ENCODE measurements at places on chromosomes 13 and 19. TPM values are rescaled to one million over a fixed set of nuclear protein-coding genes. Genes with fewer than 3 reads are reported as not detected.

Gene THSD8
- 25.5 TPM for total RNA-seq

GRCh38 chr13:100387416-100387815 lies 201.2 kb downstream of the GGACT start:
- ATAC-seq, result no peak

- ATAC-seq, result peak; percentile 86
Observed at GRCh38 chr13:75299913-75300862, 181.8 kb downstream of the TBC1D4 start.

DNA sequence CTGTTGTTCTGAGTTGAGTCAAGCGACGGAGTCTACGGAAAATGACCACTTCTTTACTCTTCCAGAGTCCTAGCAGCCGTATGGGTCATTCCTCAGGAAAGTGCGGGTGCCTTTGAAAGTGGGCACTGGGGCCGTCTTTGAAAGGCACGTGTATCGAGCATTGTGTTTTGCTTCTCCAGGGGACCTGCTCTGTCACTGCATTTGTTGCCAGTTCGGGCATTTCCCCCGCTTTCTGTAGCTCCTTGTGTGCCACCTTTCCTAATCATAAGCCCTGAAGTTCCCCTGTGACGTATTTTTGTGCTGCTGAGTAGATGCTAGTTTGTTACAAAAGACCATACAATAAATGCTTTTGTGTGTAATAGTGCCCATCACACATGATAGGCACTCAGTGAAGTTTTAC lies 24.4 kb downstream of the SPATA13 start:
- no peak for ATAC-seq

DNA sequence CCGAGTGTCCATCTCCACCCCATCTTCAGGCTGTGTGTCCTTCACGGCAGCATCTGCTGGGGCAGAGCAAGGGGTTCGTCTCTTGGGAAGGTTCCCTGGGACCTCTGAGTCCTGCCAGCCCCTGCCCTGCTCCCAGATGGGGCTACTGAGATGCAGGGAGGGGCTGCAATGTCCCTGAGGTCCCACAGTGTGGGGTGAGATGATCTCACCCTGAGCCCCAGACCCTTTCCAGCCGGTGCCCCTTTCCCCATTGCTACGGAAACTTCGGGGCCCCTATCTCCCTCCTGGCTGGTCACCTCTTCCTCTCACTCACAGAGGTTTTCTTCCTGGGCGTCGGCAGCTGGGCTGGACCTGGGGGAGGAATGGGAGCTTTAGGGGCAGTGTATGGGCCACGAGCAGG lies 5.0 kb downstream of the LILRB2 start:
- no peak for ATAC-seq

Gene CACTIN
- 22.9 TPM for total RNA-seq

Gene FFAR1
- 0.42 TPM for total RNA-seq

GRCh38 chr19:55640043-55640576 lies 692 bp upstream of the ZNF580 start:
- ATAC-seq, result peak; percentile 7

Gene FRY
- total RNA-seq, result 10.8 TPM

GRCh38 chr19:539429-540030 lies 4.3 kb upstream of the GZMM start:
- no peak for ATAC-seq

DNA sequence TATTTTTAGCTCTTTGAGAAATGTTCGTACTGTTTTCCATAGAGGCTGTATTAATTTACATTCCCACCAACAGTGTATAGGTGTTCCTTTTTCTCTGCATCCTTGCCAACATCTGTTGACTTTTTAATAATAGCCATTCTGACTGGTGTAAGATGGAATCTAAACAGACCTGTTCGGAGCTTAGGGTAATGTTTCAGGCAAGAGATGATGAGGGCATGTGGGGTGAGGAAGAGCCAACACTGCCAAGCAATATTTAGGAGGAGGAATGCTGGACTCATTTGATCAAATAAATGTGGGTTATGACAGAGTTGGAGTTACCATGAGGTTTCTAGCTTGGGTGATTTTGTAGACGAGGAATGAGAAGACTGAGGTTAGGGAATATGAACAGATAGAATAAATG lies 382.9 kb downstream of the KLF12 start:
- ATAC-seq, result no peak

DNA sequence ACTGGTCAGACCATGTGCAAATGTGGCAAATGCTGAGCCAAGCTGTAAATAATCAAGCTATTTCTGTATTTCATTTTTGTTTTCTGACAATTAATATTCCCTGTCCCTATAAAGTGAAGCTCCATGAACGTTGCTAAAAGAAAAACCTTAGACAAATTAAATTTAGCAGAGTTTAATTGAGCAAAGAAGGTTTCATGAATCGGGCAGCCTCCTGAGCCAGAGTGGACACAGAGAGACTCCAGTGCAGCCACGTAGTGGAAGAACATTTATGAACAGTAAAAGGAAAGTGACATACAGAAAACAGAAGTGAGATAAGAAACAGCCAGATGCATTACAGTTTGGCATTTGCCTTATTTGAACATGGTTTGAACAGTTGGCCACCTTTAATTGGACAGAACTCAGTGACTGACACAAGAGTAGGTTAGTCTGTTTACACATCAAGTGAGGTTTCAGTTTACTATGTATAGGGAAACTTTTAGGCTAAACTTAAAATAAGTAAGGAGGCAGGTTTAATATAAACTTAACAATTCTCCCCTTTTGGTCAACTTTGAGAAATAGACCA lies 69.7 kb downstream of the UFM1 start:
- no peak for ATAC-seq

- peak; percentile 38 for ATAC-seq
Observed at GRCh38 chr19:37988758-37989635, 82.0 kb downstream of the SIPA1L3 start.

DNA sequence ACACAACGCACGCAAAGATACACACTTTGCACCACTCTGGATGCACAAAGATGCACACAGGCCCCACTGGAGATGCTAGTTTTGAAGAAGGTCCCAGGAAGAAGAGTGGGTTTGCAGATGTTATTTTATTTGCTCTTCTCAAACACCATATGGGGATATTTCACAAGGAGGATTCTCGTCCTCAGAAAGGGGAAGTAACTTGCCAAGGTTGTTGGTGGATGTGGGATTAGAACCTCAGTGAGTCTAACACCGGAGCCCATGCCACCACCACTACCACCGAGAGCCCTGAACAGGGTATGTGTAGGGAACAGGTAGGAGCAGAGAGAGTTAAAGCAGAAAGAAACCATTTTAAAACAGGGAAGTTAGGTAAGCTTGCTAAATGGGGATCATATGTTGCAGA lies 9.6 kb upstream of the CEACAM6 start:
- ATAC-seq, result no peak

GRCh38 chr13:111575276-111575675 lies 254.8 kb downstream of the TEX29 start:
- no peak for ATAC-seq

Gene EMP3
- total RNA-seq, result 192 TPM

GRCh38 chr13:32035716-32036115 lies 4.1 kb downstream of the FRY start:
- ATAC-seq, result no peak

DNA sequence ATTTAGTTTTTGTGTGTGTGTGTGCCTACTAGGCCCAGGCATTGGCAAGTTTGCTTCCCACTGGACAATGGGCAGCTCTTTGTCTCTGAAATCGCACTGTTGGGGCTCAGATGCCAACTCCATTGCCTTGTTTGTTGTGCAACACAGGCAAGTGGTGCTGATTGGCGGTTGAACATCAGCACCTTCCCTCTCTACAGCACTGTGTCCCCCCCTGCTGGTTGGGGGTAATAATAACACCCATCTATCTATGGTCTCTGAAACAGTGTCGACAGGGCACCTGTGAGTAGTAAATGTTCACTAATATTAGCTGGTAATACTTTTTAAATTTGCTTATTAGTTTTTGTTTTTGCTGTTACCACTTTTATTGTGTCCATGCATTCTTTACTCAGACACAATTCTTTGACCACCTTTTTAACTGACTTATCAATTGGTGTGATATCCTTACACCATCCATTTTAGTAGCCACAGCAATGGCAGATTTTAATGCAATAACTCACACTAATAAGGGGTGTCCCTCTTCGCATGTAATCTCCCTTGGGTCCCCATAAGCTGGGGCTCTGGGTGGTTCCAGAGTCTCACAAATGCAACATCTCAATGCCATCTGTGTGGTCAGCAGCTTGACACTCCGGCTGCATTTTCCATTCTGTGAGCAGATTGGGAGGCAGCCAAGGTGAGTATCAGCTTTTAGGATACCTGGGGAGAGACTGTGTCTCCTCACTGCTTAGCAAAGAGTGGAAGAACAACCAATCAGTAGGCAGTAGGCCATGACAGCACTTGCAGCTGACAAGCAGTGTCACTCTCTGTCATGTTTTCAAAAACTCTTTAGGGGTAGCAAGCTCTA lies 47.7 kb upstream of the UQCRFS1 start:
- peak; percentile 66 for ATAC-seq

GRCh38 chr13:24153979-24154701 lies 6.4 kb upstream of the SPATA13 start:
- no peak for ATAC-seq
